Cortex of kidney (tissue), 1 donor: ENCODE measurements at places on chromosomes 4 and X.

GRCh38 chrX:72254816-72255215 is 16.0 kb upstream of the ERCC6L start:
- DNase-seq: no peak

DNA sequence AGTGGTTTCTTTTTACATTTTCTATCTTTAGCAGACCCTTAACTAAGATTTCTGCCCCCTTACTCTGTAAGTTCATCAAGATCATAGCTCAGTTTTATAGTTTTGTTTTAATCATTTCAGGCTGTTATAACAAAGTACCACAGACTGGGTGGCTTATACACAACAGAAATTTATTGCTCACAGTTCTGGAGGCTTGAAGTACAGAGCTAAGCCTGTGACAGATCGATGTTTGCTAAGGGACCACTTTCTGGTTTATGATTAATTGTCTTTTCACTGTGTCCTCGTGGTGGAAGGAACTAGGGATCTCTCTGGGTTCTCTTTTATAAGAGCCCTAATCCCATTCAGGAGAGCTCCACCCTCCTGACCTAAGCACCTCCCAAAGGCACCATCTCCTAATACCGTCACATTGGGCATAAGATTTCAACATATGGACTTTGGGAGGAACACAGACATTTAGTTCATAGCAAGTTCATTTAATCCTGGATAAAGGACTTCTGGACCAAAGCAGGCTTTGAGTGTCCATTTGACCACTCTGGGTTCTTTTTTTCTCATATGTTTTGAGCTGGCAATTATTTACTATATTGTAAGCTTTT is 137.0 kb upstream of the IL15 start:
- DNase-seq: no peak

- DNase-seq: no peak
These were observed 31.2 kb upstream of the MCF2 start for GRCh38 chrX:139739138-139739537.

GRCh38 chrX:69082055-69082752 is 83.0 kb downstream of the PJA1 start:
- DNase-seq: no peak

DNA sequence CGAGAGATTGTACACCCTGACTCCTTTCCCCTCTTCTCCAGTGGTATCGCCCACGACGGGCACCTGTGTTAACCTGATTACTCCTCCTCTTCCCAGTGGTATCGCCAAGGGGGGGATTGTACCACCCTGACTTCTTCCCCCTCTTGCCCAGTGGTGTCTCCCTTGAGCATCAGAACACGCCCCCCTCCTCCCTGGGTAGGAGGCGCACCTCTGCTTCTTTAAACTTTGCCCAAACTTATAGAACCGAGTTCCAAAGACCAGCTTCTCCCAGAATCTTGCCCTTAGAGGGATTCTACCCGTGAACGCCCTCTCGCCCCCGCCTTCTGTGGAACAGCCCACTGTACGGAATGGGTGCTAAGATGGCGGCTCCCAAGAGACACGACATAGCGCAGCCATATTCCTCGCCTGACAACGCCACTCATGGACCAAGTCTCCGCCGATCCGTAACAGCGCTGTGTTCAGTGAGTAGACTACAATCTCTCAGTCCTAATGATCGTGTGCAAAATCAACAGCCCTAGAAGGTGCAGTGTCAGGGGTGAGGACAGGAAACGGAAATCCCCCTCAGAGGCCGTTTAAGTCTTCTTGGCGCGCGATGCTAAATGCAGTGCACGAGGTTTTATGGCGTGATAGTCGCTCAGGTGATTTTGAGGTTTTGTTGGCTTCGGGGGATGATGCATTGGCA is 4.2 kb upstream of the ZNF157 start:
- no peak for DNase-seq

- no peak for DNase-seq
These were observed 60.4 kb downstream of the CCNI start for GRCh38 chr4:77015390-77015789.

GRCh38 chrX:48461830-48462229 is 8.2 kb downstream of the SLC38A5 start:
- no peak for DNase-seq

GRCh38 chr4:82903737-82904136 is 3.2 kb downstream of the THAP9 start:
- DNase-seq: no peak

- DNase-seq: no peak
These were observed 3.8 kb upstream of the GRPR start for GRCh38 chrX:16119353-16120220.

DNA sequence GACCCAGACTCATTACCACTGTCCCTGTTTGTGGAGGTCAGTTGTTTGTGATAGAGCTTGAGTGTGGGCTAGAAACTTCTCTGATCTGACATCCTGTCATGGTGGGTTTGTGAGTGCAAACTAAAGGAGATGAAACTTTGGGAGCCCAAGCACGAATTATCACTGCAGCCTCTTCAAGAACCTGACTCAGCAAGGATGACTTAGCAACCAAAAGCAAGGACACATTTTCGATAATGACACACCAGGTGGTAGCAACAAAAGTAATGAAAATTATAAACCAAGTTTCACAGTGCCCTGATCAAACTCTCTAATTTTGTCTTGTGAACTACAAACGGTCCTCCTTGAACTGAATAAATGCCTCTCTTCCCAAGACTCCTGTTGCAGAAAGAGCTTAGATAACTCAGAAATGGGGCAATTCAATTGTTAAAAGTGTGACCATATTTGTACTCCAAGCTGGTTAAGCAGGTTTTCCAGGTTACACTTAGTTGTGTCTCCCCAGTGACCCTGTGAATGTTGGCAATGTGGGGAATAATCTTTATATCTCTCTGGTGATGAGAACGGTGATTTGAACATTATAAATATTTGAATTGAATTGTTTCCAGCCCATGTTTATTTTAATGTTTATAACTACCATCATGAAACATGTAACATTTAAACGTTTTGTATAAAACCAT is 52.6 kb upstream of the ATP8A1 start:
- DNase-seq: no peak

- DNase-seq: no peak
These were observed 11.9 kb downstream of the HTT-AS start for GRCh38 chr4:3062471-3062870.
